ENCODE measurements at places on chromosomes 1 and 21. TPM values are rescaled to one million over a fixed set of nuclear protein-coding genes. Genes with fewer than 3 reads are reported as not detected.

DNA sequence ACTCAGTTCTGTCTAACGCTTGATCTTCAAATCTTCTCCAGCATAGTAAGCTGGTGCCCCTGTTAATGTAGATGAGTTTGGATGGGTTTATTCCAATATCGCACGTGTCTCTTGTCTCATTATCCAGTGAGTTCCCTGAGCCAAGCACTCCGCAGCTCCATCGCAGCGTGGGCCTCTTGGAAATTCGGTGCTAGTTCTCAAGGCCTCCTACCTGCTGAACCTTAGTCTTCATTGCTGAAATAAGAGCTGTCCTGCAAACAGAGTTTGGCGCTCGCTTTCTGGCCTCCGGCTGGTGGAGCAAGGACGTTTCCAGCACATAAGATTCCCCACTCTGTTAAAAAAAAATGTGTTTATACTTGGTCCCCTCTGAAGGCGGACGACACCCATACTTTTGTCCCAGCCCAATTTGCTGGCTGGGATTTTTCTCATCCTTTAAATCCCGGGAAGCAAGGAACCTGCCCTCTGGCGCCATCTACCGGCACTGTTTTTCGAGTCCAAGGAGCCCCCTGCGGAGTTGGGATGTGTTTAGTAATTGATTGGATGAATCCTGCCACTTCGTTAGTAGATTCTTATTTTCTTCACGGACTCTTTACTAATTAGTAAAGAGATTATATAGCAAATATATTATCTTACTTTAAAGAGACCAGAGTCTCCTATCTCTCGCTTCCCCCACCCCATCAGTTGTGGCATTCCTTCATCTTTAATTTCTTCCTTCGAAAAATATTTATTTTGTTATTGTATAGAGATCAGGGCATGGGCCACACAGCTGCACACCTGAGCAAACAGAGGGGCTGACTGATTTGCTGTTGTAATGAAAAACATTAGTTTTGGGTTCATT lies 14.7 kb downstream of the JUN start:
- peak; percentile 89 for DNase-seq

The SDC3 gene
- polyA plus RNA-seq, result 40.9 TPM

GRCh38 chr1:56286956-56287355 lies 292.4 kb downstream of the PLPP3 start:
- DNase-seq, result no peak

DNA sequence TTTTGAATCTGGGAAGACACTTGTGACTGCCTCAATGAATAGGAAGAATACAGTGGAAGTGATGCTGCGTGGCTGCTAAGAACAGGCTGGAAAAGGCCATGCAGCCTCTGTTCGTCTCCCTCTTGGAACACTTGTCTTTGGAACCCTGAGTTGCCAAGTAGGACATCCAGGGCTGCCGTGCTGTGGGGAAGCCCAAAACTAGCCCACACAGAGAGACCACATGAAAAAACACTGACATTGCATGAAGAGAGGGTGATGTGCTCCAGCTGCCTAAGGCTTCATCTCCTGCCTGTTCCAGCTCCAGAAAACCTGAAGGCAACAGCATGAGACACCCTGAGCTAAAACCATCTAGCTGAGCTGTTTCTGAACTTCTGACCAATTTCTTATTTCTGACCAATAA lies 61.1 kb upstream of the GNG4 start:
- DNase-seq, result no peak

DNA sequence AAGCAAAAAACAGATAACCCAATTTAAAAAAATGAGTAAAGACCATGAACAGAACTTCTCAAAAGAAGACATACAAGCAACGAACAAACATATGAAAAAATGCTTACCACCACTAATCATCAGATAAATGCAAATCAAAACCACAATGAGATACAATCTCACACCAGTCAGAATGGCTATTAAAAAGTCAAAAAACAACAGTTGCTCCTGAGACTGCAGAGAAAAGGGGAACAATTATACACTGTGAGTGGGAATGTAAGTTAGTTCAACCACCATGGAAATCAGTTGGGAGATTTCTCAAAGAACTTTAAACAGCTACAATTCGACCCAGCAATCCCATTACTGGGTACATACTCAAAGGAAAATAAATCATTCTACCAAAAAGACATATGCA lies 131.6 kb downstream of the PTGER3 start:
- no peak for DNase-seq

The AMY1B gene
- not detected for polyA plus RNA-seq

The ZNF593OS gene
- 0.18 TPM for polyA plus RNA-seq

GRCh38 chr1:219480011-219480410 lies 132.9 kb downstream of the ZC3H11B start:
- DNase-seq, result no peak

DNA sequence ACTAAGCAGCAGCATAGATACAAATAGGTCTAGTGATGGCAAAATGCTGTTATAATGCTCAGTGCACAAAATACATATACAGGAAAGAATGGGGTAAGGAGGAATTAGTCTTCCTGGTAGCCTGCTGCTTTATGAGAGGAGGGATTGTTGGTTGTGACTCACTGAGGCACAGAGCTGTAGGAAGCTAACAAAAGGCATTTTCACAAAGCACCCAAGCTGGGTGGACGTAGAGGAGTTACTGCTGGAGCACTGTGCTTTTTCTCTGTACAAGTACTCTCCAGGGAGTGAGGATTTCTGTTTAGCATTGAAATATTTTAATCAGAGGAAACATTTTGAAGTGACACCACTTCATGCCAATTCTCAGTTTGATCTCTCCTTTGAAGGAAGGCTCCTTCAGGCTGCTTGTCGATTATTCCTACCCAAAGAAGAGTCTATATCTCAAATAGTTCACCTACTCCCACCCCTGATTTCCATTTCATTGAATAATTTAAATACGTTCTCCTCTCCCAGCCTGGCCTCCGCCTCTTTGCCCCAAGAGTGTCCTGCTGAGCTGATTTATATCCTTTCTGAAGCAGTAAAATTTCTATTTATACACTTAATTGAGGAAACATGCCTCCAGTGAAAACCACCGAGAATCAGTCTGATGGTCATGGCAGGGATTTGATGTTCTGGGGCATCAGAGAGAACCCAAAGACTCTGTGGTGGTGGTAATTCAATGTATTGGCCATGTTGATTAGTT lies 271.9 kb downstream of the HHAT start:
- DNase-seq, result no peak

- no peak for DNase-seq
Measured at GRCh38 chr1:210438928-210439841, 110.5 kb downstream of the HHAT start.

DNA sequence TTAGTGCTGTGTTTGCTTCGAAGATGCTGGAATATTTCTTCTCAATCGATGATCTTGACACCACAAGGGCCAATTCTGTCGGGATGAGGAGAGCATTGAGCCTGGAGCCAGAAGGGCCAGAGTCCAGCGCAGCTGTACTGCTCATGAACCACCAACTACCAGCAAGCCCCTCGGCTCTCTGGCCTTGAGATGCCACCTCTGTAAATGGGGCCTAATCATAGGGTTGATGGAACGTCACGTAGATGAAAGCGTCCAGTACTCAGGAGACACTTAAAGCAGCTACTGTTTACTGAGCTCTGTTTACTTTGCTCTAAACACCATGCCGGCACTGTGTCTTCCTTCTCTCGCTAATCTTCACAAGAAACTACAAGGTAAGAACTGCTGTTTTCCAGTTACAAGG lies 26.3 kb downstream of the CCDC185 start:
- no peak for DNase-seq

The FMO2 gene
- 41.0 TPM for polyA plus RNA-seq

- no peak for DNase-seq
Measured at GRCh38 chr1:90562892-90563291, 154.2 kb downstream of the BARHL2 start.

DNA sequence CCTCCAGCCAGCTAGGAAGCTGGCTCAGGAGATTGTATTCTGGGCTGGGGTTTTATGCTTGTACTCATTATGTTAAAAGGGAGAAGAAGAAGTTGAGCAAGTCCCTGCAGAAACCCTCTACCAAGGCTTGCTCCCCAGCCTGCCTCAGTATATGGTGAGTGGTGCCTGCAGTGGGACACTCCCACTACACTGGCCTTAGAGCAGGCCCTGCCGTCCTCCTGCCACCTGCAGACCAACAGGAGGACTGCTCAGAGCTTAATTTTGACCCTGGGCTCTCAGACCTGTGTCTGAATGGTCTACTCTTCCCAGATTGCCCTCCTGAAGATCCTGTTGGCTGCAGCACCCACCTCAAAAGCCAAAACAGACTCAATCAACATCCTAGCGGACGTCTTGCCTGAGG lies 13.0 kb downstream of the STRIP1 start:
- no peak for DNase-seq

- DNase-seq, result no peak
Measured at GRCh38 chr1:168223681-168224540, 1.9 kb upstream of the SFT2D2 start.

DNA sequence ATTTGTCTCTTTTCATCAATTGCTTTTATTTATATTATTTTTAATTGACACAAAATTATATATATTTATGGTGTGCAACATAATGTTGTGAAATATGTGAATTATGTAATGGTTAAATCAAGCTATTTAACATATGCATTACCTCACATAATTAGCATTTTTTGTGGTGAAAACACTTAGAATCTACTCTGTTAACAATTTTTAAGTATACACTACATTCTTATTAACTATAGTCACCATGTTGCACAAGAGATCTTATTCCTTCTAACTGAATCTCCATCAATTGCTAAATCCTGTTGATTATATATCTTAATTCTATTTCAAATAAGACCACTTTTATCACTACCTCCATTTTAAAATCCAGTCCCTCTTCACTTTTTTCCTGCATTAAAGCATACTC lies 42.5 kb downstream of the PLPPR5 start:
- DNase-seq, result no peak

The SELE gene
- 2.8 TPM for polyA plus RNA-seq

- DNase-seq, result no peak
Measured at GRCh38 chr1:243549108-243549507, 293.3 kb downstream of the SDCCAG8 start.

GRCh38 chr1:40740039-40740996 lies 43.3 kb upstream of the KCNQ4 start:
- DNase-seq, result no peak

DNA sequence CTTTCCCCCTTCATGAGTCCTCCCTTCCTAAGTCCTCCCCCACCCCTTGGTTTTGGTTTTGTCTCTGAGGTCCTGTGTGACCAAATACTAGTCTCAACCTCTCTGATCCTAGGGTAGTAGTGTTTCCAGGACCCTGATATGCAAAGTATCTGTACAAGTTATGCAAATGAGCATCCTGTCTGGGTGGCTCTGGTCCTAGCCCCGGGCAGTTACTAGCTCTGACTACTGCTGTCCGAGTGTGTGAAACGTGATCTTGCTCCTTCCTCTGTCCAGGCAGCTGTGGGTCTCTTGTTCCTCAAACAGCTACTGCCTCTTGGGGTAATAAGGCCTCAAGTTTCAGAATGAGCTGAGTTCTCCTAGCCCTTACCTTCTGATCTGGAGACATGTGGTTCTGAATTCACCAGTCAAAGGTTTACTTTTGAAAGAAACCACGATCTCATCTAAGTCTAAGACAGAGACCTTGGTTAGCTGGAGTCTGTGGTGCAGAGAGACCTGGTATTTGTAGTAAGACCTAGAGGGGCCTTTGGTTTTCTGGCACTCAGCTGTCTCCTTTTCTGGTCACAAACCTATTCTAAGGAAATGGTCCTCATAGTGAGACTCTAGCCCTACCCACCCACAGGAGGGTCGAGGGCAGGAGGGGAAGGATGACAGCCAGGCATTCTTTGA lies 31.0 kb upstream of the IL19 start:
- DNase-seq, result no peak

GRCh38 chr1:43540653-43541071 lies 10.0 kb downstream of the PTPRF start:
- DNase-seq, result peak; percentile 77

The MRPS6 gene
- 95.3 TPM for polyA plus RNA-seq

GRCh38 chr21:34336245-34336644 lies 27.6 kb upstream of the KCNE2 start:
- no peak for DNase-seq

GRCh38 chr1:186923486-186923885 lies 94.7 kb downstream of the PLA2G4A start:
- no peak for DNase-seq

The KRTAP13-2 gene
- polyA plus RNA-seq, result not detected

DNA sequence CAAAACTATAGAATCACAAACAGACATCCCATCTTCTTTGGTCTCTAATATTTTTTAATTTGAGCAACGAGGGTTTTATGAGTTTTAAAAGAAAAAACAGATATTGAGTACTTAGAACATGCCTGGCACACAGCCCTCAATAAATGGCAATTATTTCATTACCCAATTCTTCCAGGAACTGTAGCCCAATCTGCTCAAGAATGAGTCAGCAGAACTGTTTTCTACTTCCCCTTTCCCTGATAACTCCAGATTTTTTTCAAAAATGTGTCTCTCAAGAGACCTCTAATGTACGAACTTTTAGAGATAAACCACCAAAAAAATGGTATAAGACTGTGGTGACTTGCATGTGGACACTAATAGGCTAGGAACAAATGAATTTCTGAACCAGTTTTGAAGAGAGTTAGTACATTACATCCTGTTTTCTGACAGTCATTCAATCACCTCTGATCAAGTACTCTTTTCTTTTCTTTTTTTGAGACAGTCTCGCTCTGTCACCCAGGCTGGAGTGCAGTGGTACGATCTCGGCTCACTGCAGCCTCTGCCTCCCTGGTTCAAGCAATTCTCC lies 11.5 kb downstream of the ABL2 start:
- no peak for DNase-seq

GRCh38 chr1:154519591-154519991 lies 17.4 kb upstream of the SHE start:
- DNase-seq, result no peak

DNA sequence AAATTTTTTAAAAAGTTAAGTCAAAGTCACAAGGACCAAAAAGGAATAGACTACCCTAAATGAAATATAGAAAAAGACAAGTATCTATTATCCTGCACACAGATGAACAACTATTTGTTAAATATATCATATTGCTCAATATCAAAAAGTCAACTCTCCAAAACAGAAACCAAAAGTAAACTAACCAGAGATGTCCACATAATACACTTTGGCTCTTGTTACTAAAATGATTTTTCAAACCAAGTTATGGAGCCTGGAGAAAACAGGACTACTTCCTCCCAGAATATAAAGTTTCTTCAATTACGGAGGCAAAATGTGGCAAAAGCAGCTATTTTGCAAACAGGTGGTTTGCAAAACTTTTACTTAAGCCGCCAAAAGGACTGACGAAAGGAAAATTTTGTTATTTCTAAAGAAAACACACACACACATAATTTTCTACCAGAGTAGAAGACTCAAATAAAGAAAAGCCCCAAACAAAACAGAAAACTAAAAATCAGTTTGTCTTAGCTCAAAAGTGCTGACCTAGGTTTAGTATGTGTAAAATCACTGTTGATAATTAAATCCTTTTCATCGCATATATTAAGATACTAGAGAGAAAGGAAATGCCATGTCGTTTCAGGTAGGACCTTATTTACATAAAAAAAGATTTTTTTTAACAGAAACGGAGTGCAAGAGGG lies 1.1 kb downstream of the DPYD start:
- no peak for DNase-seq

DNA sequence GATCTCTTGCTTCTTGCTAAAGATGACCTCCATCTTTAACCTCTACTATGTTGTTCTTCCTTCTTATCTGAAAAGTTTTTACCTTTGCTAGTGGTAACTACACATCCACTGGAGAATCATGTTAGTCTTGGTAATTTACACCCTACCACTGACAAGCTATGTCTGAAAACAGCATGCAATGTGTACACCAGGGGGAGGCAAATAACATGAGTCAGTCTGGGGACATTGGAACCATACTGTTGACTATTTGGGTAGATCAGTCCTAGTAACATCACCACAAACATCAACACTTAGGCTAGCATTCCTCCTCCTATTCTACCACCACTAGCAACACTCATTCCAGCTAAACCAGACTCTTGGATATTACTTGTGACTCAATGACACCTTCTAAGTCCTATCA lies 549.0 kb downstream of the KCNT2 start:
- DNase-seq, result no peak

All from right cardiac atrium (tissue), 5 donors.